ENCODE measurements at places on chromosomes 4 and X. TPM values are rescaled to one million over a fixed set of nuclear protein-coding genes. Genes with fewer than 3 reads are reported as not detected.

DNA sequence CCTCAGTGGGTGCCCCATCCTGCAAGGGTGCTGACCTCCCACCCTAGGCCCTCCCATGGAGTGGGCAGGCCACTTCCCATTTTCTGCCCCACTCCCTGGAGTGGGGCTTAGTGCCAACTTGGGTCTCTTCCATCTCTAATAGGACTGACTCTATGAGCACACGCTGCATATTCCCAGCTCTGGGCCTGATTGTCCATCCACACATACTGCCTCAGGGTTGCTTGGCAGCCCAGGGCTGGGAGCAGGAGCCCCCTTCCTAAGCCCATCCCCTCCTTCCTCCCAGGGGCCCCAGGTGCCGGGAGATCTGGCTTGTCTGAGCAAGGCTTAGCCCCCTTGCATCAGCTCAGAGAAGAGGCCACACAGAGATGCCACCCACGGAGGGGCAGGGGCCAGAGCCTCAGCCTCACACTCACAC lies 55.1 kb downstream of the PJA1 start:
- no peaks in the 10 kb centered on the region for H3K36me3 ChIP-seq
- H3K4me3 ChIP-seq = no peak overlapping the region
- H3K27ac ChIP-seq = peak overlapping the region; percentile 41
- H3K27me3 ChIP-seq = no peaks in the 10 kb centered on the region
- no peak for DNase-seq

DNA sequence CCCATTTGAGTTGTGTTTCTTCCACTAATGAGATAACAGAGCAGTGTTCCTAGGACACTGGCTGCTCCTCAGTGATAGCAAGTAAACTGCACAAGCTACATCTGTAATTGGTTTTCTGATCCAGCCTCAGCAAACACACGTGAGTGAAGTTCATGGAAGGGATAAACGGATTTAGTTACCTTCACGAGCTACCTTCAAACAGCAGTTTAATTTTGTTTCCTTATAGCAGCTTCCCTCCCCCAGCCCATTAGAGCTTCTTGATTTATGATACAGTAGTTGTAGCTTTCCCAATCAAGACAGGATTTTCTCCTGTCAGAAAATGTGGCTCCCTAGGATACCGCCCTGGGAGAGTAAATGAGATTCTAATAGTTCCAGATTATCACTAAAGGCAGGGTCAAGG lies 634.2 kb upstream of the FAT1 start:
- H3K36me3 ChIP-seq = no peaks in the 10 kb centered on the region
- no peaks in the 10 kb centered on the region for H3K4me1 ChIP-seq
- no peak overlapping the region for H3K27ac ChIP-seq
- no peak for DNase-seq
- H3K27me3 ChIP-seq = no peaks in the 10 kb centered on the region

GRCh38 chr4:134501973-134502643 lies 300.5 kb upstream of the PABPC4L start:
- no peak overlapping the region for H3K4me3 ChIP-seq
- H3K36me3 ChIP-seq = no peaks in the 10 kb centered on the region
- H3K27me3 ChIP-seq = no peaks in the 10 kb centered on the region
- DNase-seq = no peak
- peaks cover 13% of the 10 kb centered on the region for H3K4me1 ChIP-seq

DNA sequence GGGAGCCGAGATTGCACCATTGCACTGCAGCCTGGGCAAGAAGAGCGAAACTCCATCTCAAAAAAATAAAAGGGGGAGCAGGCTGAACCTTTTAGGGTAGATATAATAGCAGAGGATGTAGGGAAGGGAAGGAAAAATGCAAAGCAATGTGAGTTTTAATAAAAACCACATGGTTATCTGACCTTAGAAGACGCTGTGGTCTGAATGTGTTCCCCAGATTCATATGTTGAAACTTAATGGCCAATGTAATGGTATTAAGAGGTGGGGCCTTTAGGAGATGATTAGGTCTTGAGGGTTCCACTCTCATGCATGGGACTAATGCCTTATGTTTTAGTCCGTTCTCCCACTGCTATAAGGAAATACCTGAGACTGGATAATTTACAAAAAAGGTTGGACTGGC lies 114.1 kb upstream of the STX18 start:
- no peaks in the 10 kb centered on the region for H3K4me1 ChIP-seq
- H3K27ac ChIP-seq = no peak overlapping the region
- no peaks in the 10 kb centered on the region for H3K27me3 ChIP-seq
- no peaks in the 10 kb centered on the region for H3K36me3 ChIP-seq
- no peak for DNase-seq
- no peak overlapping the region for H3K4me3 ChIP-seq

DNA sequence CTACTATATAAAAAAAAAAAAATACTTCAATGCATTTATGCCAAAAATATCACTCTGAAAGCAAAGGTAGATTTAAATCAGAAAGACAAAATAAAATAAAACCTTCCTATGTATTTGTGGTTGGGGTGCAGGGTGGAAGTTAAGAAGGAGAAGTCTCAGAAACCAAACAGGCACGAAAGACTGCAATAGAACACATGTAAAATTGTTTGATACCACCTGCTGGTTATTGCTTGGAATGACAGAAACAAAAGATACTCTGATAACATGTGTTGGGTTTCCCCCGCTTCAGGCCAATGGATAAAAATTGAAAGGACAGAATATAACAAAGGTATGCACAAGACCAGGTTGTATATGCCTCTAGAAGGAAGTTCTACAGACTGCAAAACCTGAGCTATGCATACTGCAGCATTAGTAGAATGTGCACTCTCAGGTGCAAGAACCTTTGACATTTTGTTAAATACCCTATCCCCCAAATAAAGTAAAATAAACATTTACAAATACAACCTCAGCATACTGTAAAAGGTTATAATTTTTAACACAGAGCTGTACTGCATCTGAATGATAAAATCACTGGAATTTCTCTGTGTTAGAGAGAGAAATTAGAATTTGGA lies 118.8 kb downstream of the GABRA2 start:
- H3K4me1 ChIP-seq = no peaks in the 10 kb centered on the region
- H3K27ac ChIP-seq = no peak overlapping the region
- DNase-seq = no peak
- no peaks in the 10 kb centered on the region for H3K27me3 ChIP-seq
- no peaks in the 10 kb centered on the region for H3K36me3 ChIP-seq
- H3K4me3 ChIP-seq = no peak overlapping the region

Gene RASSF6
- total RNA-seq = 0.41 TPM
